ENCODE measurements at places on chromosomes 6 and 20.

DNA sequence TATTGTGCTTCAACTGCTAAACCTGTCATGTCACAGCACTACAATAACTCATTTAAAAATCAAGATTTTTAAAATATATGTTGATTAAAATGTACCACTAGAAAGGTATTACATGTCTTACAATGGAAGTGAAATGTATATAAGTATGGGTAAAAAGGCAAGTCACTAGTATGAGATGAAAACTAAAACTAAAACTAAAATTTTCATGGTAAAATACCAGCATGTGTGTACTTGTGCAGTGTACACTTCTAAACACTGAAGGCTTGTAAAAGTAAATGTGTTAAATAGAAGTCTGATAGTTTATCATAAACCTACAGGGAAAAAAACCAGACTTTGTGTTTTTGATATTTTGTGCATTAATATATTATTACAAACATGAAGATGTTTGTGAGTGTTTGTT is 13.7 kb upstream of the TMEM244 start:
- DNase-seq = no peak

GRCh38 chr20:58701431-58702160 is 9.0 kb downstream of the NPEPL1 start:
- DNase-seq = no peak

DNA sequence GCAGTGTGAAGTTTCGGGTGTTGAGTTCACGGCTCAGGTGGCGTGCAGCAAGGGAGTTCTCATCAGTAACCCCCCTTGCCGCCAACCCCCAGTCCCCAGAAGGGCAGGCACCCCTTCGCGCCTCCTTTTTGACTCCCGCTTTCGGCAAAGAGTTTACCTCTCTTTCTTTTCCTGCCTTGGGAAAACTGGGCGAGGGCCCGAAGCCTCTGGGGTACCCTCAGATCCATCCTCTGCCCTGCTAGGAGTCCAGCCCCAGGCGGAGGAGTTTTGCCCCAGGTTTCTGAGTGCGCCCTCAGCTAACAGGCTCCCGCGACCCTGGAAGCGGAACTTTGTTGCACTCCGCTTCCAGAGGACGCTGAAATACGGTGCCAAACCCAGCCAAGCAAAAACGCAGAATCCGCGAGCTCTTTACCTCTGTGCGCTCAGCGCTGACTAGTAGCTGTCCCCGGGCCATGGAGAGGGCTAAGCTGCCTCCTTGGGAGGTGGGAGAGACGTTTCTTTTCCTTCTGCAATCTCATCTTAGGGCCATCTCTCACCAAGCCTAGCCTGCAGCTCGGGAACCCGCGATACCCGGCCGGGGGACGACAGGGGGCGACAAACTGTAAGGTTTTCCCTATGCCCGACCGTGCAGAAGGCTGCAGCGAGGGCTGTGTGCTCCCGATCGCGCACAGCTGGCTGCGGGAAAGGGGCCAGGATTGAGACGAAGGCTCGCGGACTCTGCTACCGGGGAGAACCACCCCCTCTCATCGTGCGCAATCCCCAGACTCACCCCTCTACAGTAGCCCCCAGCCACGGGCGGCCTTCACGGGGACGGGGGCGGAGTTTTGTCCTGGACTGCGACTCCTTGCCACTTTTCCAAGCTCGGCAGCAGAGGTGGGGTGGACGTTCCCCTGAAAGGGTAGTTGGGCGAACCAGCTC is 2.7 kb upstream of the PAX1 start:
- DNase-seq = no peak

DNA sequence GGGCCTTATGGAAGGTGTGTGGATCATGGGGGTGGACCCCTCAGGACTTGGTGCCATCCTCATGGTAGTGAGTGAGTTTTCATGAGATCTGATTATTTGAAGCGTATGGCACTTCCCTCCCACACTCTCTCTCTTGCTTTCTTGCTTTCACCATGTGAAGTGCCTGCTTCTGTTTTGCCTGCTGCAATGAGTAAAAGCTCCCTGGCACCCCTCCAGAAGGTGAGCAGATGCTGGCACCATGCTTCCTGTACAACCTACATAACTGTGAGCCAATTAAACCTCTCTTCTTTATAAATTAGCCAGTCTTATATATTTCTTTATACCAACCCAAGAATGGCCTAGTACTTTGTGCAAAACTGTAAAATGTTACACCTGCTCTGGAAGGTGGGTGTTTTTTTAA is 396.8 kb upstream of the HS3ST5 start:
- no peak for DNase-seq

- no peak for DNase-seq
Measured at GRCh38 chr6:131778169-131778568, 29.7 kb upstream of the ENPP1 start.

- no peak for DNase-seq
Measured at GRCh38 chr6:156109713-156110112, 654.1 kb upstream of the NOX3 start.

GRCh38 chr20:38275815-38276550 is 15.4 kb upstream of the KIAA1755 start:
- DNase-seq = no peak

DNA sequence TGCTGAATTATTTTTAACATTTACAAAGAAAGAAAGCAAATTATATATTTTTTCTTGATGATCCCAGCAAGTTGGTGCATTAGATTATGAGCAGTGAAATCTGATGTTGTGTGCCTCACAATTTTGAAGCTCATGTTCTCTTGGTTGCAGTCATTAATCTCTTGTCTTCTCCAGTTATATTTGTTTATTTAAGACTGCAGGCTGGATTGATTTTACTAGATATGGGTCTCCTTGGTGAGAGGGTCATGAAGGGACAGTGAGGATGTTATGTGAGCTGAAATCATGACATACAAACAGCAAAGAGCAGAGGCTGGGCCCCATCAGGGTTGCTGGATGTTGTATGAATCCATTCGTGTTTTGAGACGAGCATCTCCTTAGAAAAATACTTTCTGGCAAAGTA is 64.2 kb upstream of the AKIRIN2 start:
- no peak for DNase-seq

DNA sequence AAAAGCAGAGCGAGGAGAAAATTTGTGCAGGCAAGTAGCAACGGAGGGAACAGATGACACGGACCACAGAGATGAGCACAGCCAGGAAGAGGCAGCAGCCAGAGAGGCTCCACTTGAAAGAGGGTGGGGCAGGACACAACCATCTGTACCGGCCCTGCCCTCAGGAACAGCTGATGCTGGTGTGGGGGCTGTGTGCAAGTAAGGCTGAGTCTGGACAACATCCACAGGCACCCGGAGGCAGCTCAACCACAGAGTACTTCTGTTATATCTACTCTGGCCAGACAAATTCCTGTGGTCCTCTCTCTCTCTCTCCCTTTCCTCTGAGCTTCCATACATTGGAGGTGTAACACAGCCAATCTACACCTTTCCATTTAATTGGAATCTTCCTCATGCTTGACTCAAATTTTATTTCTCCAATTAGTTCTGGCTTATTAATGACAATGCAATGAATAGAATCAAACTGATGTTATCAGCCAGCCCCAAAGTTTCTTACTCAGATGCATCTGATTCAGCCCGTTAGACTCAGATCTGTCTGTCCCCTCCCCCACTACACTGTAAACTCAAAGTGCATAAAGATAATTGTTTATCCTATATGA is 24.9 kb downstream of the KIF13A start:
- DNase-seq = no peak

GRCh38 chr6:7249391-7249790 is 63.6 kb downstream of the SSR1 start:
- DNase-seq = no peak

- no peak for DNase-seq
Measured at GRCh38 chr6:48615041-48615440, 504.0 kb upstream of the PTCHD4 start.

- peak; percentile 21 for DNase-seq
Measured at GRCh38 chr6:148203970-148204369, 138.7 kb upstream of the SASH1 start.

Data from stimulated activated CD4-positive, alpha-beta T cell treated with anti-CD3 and anti-CD28 coated beads, TNF-alpha, amount 100 ng/mL, for 4 hours (primary cell).